ENCODE measurements at places on chromosomes 16 and 17.

DNA sequence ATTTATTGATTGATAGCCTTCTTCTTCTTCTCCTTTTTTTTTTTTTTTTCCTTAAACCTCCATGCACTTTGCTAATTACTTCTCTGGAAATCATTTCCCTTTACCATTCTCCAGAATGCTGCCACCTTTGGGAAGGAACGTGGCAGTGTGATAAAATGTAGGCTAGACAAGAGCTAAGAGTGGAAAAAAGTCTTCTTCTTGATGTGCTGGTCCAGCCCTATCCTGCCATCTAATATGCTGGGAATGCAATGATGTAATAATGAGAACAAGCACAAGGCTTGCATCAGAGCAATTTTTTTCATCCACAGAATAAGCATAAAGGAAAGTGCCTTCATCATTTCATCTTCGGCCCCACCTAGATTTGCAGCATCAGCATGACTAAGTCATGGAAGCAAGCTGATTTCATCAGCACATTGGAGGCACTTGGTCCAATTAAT, 128.7 kb upstream of the ZFHX3 start:
- DNase-seq, result no peak

DNA sequence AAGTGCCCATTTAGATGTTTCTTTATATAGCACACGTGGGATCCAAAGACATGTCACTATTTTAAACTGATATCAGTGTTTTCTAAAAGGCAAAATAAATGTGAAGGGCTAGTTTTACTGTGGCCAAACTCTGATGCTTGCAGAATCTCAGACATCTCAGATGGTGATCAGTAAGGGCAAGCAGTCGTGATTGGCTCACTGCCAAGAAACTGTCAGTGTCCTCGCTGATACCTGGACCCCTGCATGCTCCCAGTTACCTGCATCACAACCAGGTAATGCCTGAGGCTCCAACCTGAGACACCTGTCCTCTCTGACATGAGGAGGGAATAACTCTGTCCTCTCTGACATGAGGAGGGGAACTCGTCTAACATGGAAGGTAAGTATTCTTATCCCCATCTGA, 114.0 kb downstream of the SPECC1 start:
- no peak for DNase-seq

GRCh38 chr17:18028114-18028951, 10.6 kb downstream of the ATPAF2 start:
- DNase-seq, result no peak

DNA sequence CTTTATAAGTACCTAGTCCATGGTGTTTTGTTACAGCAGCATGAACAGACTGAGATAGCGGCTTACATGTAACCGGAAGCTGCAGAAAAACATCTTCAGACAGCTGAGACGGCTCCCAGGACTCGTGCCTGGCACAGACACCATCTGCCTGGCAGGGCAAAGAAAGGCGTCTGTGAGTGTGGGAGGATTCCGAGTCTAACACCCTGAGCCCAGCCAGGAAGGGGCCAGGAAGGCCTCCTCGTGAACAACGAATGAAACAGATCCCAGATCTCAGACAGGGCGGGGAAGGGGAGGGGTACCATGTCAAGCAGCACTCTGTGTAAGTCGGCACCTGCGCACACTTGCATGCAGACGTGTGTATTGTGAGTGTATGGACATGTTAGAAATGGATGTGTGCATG, 4.4 kb upstream of the CSNK1D start:
- DNase-seq, result no peak

- DNase-seq, result no peak
These were observed 782.7 kb downstream of the CDH11 start for GRCh38 chr16:64339052-64339770.

GRCh38 chr17:7560172-7561027, 1.3 kb upstream of the SENP3 start:
- DNase-seq, result no peak

GRCh38 chr16:74734361-74735161, 33.9 kb upstream of the MLKL start:
- no peak for DNase-seq

DNA sequence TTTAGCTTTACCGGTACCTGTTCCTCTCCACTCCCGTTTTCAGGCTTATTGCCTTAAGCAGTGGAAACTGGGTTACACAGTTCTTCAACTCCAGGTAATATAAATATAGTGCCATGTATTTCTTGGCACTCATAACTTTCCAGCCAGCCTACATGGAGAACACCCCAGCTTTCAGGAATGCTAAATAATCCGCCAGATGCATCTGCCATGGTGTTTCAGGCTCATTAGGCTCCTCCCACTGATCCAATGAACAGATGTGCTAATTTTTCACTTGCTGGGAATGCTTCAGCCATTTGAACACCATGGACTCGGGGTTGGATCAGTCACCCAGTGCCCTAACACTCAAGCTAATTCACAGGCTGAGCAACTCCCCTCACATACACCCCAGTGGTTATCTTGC, 4.6 kb downstream of the ANKFN1 start:
- DNase-seq, result no peak

DNA sequence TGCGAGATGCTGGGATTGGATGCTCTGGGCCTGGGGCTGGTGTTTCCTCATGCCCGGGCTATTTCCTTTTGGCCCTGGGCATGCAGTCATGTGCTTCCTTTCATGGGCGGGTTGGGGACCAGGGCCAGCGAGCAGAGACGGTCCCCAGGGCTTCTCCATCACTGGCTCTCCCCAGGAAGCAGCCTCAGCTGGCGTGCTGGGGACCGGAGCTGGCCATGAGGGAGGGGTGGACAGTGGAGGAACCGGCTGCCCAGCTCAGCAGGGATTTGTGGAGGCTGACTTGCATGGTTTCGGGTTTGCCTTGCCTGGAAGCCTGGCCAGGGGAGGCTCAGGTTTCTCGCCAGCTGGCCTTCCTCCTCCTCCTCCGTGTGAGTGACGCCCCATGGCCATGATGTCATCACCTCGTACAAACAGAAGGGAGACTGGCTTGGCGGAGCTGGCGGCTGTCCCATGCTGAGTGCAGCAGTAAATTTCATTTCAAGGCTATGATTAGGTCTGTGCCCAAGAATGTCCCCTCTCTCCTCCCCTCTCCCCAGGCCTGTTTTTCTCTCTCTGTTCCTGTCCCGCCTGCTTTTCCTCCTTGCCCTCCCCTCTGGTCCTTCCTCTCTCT, 8.9 kb upstream of the TIMP2 start:
- no peak for DNase-seq

GRCh38 chr16:67193536-67193935, 1.6 kb downstream of the E2F4 start:
- no peak for DNase-seq

- no peak for DNase-seq
These were observed 63.0 kb downstream of the BAIAP2 start for GRCh38 chr17:81097943-81098308.

DNA sequence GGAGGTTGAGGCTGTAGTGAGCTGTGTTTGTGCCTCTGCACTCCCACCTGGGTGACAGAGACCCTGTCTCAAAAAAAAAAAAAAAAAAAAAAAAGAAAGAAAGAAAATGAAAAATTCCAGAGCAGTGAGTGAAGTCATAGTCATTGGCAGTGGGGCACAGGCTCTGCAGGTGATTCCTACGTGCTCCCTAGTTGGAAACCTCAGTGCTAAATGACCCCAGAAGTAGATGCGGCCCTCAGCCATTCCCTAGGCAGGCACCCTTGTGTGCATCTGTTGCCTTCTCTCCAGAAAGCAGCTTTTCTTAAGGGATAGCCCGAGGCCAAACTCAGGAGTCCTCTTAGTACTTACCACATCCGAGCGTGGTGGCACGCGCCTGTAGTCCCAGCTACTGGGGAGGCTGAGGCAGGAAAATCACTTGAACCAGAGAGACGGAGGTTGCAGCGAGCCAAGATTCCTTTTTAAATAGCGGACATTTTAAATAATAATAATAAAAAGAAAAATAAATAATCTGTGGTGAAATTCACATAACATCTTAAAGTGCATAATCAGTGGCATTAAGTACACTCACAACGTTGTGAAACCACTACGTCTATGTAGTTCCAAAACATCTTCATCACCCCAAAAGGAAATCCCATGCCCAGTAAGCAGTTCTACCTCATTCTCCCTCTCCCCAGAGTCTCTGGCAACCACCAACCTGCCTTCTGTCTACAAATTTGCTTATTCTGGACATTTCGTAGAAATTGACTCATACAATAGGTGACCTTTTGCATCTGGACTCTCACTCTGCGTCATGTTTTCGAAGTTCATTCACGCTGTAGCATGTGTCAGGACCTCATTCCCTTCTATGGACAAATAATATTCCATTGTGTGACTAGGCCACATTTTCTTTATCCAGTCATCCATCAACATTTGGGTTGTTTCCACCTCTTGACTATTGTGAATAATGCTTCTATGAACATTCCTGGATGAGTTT, 12.5 kb upstream of the SPHK1 start:
- no peak for DNase-seq

- DNase-seq, result no peak
These were observed 17.1 kb downstream of the PMP22 start for GRCh38 chr17:15247891-15248529.

DNA sequence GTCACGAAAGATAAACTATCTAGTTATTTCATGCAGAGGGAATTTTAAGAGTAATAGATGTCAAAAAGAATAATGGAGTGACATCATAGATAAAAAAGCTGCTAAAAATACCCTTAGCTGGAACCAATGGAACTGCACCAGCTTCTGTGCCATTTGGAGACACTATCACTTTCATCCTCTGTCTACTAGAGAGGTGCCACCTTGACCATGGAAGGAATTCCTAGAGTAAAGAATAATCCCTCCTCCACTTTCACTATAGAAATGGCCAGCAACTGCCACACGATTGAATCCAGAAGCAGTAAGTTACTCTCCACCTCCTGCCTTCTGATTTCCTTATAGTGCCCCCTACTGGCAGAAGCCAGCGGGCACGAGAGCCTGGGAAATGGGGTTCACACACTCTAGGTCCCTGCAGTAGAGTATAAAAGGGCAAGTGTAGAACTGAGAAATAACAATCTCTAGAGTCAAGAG, 2.8 kb upstream of the ALDH3A2 start:
- peak; percentile 8 for DNase-seq

DNA sequence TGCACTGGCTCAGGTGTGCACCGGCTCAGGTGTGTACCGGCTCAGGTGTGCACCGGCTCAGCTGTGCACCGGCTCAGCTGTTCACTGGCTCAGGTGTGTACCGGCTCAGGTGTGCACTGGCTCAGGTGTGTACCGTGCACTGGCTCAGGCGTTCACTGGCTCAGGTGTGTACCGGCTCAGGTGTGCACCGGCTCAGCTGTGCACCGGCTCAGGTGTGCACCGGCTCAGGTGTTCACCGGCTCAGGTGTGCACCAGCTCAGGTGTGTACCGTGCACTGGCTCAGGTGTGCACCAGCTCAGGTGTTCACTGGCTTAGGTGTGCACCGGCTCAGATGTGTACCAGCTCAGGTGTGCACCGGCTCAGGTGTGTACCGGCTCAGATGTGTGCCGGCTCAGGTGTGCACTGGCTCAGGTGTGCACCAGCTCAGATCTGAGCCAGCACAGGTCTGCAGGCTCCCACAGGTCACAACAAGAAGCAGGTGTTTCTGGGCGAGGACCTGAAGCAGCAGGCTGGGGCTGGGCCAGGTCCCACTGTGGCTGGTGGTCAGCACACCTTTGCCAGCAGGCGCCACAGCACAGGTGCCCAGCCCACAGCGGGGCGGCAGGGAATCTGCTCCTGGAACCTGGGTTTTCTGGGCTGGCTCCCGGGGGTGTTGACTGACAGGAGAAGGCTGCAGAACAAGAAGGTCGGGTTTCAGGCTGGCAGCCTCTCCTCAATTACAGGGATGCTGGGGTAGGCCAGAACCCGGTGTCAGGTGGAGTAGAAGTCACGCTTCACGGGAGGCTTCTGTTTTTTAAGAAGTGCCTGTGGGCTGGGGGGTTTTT, 17.2 kb downstream of the METRNL start:
- DNase-seq, result no peak

GRCh38 chr17:72565006-72565405, 444.2 kb downstream of the SOX9 start:
- DNase-seq, result no peak

GRCh38 chr16:30064729-30065101, 845 bp upstream of the ALDOA start:
- no peak for DNase-seq

DNA sequence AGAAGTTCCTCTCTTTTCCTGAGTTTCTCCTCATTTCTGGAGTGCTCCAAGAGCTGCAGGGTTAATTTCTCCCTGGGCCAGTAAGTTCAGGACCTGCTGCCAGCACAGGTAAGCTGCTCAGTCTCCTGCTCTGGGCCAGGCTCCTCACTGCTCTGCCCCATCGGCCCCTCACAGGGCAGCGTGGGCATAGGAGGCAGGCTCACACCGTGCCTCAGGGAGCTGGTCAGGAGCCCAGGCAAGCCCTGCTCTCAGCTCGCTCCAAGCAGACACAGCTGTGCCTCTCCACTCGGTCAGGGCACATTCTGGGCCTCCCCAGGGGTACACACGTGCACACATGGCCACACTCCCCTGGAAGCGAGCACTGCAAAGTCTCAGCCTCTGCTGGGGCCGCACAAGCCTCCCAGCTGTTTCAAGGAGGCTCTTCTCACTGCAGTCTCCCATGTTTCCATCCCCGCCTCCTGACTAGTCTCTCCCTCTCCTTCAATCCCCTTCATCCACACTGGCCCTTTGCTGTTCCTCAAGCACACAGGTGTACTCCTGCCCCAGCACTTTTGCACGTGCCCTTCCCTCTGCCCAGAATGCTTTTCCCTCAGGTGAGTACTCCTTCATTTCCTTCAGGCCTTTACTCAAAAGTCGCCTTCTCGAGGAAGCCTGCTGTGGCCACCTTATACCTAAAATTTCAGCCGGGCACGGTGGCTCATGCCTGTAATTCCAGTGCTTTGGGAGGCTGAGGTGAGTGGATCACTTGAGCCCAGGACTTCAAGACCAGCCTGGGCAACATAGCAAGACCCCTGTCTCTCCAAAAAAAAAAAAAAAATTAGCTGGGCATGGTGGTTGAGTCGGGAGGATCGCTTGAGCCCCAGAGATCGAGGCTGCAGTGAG, 53.2 kb downstream of the AKAP1 start:
- no peak for DNase-seq

DNA sequence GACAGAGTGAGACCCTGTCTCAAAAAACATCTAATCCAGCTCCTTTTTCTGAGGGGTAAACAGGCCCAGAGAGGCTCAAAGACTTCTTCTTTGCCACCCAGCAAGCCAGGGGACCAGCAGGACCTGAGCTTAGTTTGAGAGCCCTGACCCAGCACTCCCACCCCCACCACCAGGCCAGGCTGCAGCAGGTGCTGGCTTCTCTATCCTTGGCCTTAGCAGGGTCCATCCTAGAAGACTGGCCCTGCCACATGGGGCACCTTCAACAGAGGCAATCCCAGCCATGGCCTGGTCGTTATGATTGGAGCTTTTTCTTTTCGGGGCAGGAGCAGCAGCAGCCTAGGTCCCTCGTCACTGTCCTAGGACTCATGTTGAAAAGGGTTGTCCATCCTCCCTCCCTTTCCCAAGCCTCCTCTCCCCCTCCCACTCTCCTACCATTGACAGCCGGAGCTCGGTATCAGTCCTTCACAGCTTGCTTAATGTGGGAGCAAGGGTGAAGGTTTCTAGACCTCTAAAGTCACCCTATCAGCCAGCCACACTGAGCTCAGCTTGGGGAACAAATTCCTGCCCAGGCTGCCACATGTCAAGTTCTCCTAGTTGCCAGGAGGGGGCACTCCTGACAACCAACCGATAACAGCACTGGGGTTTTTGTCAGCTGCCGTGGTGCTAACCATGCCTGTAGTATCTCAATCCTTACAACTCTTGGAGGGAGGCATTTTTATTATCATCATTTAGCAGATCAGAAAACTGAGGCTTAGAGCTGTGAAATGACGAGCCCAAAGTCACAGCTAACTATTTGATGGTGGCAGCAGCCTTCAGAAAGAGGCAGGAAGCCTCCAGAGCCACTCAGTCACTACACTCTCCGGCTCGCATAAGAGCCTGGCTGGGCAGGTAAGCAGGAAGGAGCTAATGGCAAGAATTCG, 11.2 kb downstream of the MRPL27 start:
- no peak for DNase-seq

Measured in stimulated activated CD8-positive, alpha-beta memory T cell treated with anti-CD3 and anti-CD28 coated beads, Interleukin-12 subunit alpha, Interleukin-12 subunit beta, amount 100 ng/mL, for 4 hours (primary cell).